ENCODE measurements at places on chromosomes 1 and 21.

- no peak for DNase-seq
Observed at GRCh38 chr1:21546122-21546825, 37.1 kb downstream of the ALPL start.

- DNase-seq, result no peak
Observed at GRCh38 chr1:247998811-247999210, 14.6 kb upstream of the OR2L5 start.

GRCh38 chr1:159791031-159791430 lies 10.3 kb downstream of the DUSP23 start:
- no peak for DNase-seq

- no peak for DNase-seq
Observed at GRCh38 chr1:119312500-119312899, 56.1 kb upstream of the HAO2 start.
